ENCODE measurements at places on chromosomes 6 and 20.

DNA sequence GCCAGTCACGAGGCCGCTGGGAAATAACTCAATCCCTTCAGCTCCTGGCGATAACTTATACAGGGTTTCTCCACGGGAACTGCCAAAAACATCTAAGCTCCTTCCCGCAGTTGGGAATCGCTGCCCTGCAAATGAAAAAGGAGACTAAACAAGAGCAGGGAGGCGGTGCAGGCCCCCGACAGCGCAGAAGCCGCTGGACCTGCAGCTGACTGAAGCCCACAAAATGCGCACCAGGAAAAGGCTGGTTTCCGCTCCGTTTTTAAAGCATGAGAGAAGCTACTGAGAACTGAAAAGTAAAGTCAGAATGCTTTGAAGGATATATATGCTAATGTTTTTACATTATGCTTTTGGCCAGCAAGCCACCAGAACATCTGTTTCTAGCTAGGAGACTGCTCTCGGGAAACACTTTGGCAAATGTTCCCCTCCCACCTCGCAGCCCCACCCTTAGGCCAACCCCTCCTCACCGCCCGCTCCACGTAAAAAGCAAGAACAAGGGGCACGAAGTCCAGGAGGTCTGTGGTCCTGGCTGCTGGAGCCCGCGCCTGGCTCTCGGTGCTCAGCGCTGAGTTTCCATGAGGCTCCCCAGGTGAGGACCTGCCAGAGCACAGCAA, 90.5 kb downstream of the SOD2 start:
- H3K4me1 ChIP-seq: no peaks in the 10 kb centered on the region
- H3K27ac ChIP-seq: no peak overlapping the region
- H3K4me3 ChIP-seq: no peak overlapping the region

DNA sequence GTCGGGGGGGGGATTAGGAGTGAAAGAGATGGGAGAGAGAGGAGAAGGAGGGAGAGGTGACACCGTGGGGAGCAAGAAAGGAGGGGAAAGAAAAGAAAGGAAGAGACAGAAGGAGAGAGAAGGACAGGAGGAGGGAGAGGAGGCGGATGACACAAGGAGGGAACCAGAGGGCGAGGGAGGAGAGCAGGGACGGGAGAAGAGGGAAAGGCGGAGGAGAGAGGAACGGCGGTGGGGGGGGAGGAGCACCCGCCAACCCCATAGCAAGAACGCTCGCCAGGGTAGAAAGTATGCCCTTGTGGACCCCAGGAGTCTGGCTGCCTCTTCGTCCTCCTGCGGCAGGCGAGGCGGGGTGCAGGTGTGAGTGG, 4.5 kb upstream of the INSM1 start:
- H3K4me3 ChIP-seq: no peak overlapping the region
- H3K27ac ChIP-seq: no peak overlapping the region
- peaks cover 18% of the 10 kb centered on the region for H3K27me3 ChIP-seq
- DNase-seq: no peak
- peaks cover 20% of the 10 kb centered on the region for H3K4me1 ChIP-seq
- no peaks in the 10 kb centered on the region for H3K36me3 ChIP-seq

GRCh38 chr6:92380803-92381601, 1038.4 kb downstream of the EPHA7 start:
- no peak overlapping the region for H3K27ac ChIP-seq
- no peaks in the 10 kb centered on the region for H3K36me3 ChIP-seq
- no peak for DNase-seq
- no peaks in the 10 kb centered on the region for H3K27me3 ChIP-seq
- 0 out of 2 replicates have a peak, but pooled peaks cover 4% of the 10 kb centered on the region for H3K4me1 ChIP-seq

DNA sequence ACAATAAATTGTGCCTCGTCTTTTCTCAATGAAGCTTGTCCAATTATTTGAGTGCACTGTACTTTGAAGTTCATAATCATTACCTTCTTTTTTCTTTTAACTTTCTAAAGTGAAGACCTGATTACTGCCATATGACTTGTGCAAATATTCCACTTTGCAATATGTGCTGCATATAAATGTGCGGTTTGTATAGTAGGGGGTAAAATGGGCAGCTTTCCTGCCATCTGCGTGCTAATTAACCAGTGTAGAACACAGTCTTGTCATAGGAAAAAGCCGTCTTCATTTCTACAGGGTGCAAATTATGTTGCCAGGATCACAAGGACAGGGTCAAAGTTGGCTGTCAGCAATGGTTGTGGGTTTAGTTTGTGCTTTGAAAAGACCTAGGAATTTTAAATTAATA, 397.0 kb downstream of the NKAIN2 start:
- no peaks in the 10 kb centered on the region for H3K4me1 ChIP-seq
- DNase-seq: no peak
- H3K27ac ChIP-seq: no peak overlapping the region
- no peaks in the 10 kb centered on the region for H3K27me3 ChIP-seq
- no peaks in the 10 kb centered on the region for H3K36me3 ChIP-seq

DNA sequence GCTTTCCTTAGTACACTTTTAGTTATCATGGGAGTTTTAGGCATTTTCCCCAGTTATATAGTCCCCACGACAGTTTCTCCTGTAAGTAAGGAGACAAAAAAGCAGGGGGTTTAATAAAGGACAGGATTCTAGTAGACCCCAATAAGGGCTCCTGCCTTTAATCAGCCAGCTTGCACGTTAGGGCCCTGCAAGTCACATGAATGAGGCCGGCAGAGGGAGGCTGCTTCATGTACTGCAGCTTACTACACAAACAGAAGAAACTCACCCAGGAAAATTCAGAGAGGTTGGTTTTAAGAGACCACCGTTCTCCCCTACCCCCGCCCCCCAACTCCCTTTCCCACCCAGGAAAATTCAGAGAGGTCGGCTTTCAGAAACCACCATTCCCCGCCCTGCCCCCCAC, 229.7 kb upstream of the MOCS1 start:
- H3K36me3 ChIP-seq: no peaks in the 10 kb centered on the region
- no peaks in the 10 kb centered on the region for H3K27me3 ChIP-seq
- H3K4me1 ChIP-seq: no peaks in the 10 kb centered on the region
- no peak overlapping the region for H3K27ac ChIP-seq

DNA sequence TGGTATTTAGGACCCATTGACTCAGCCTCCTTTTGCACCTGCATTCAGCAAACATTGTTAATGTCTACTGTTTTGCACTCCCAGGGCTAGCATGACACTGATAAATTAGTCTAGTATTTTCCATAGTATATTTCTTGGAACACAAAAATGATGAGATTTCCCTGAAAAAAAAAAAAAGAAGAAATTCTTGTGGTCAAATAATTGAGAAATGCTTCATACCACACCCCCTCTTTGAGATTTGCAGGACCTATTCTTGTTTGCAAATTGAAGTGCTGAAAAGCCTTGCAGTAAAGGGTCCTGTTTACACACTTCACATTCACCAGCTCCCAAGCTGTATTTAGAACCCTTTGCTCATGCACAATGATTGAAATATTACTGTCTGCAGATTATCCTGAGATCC, 36.3 kb upstream of the CLIC5 start:
- H3K27me3 ChIP-seq: no peaks in the 10 kb centered on the region
- H3K4me1 ChIP-seq: no peaks in the 10 kb centered on the region
- no peak for DNase-seq
- H3K36me3 ChIP-seq: no peaks in the 10 kb centered on the region
- H3K27ac ChIP-seq: no peak overlapping the region

GRCh38 chr6:155010940-155011339, 15.8 kb downstream of the TIAM2 start:
- H3K4me3 ChIP-seq: no peak overlapping the region
- H3K27me3 ChIP-seq: no peaks in the 10 kb centered on the region
- DNase-seq: no peak
- H3K36me3 ChIP-seq: no peaks in the 10 kb centered on the region

DNA sequence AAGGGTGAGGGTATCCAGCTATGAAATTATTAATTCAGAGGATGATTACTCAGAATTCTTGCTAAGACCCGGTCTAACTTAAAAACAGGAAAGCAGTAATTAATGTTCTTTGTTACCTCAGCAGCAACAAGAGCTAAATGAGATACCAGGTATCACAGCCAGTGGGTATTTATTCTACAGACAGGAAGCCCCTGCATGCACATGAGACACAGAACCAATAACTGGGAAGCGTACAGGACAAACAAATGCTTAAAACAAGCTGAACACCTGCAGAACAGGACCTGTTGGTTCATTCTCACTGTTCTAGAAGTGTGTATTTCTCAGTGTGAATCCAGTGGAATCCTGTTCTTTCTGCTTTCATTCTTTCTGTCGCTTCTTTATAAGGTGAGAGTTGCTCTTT, 30.9 kb downstream of the SCML4 start:
- no peaks in the 10 kb centered on the region for H3K36me3 ChIP-seq
- H3K27ac ChIP-seq: no peak overlapping the region
- peaks cover 15% of the 10 kb centered on the region for H3K27me3 ChIP-seq
- no peak for DNase-seq
- H3K4me3 ChIP-seq: no peak overlapping the region

DNA sequence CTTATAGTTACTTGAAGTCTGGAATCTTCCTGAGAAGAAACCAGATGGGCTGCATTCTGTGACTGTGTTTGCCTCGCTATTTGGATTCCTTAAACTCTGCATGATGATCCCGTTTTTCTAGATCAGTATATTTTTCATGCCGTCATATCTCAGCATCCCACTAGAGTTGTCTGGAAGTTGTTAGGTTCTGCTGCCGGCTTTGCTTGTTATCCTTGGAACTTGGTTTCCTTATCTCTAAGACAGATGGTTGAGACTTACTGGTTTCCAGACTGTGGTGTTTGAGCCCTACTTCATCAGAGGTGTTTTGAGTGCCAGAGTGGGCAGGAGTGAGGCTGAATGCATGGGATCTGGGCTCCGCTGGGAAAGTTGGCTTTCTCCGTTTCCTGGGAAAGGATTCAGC, 50.3 kb downstream of the CDS2 start:
- H3K27me3 ChIP-seq: no peaks in the 10 kb centered on the region
- H3K27ac ChIP-seq: no peak overlapping the region
- H3K4me3 ChIP-seq: no peak overlapping the region
- DNase-seq: no peak
- peaks cover 36% of the 10 kb centered on the region for H3K4me1 ChIP-seq

GRCh38 chr6:122092366-122092765, 307.1 kb upstream of the HSF2 start:
- no peaks in the 10 kb centered on the region for H3K36me3 ChIP-seq
- no peak overlapping the region for H3K4me3 ChIP-seq
- no peak overlapping the region for H3K27ac ChIP-seq

GRCh38 chr20:54134445-54135220, 39.2 kb downstream of the CYP24A1 start:
- peaks cover 63% of the 10 kb centered on the region for H3K4me1 ChIP-seq
- H3K27me3 ChIP-seq: no peaks in the 10 kb centered on the region
- no peaks in the 10 kb centered on the region for H3K36me3 ChIP-seq
- peak overlapping the region; percentile 99 for H3K27ac ChIP-seq

- H3K4me1 ChIP-seq: peaks cover 16% of the 10 kb centered on the region
- no peak overlapping the region for H3K27ac ChIP-seq
- H3K36me3 ChIP-seq: peaks cover 8% of the 10 kb centered on the region
- H3K4me3 ChIP-seq: no peak overlapping the region
- no peaks in the 10 kb centered on the region for H3K27me3 ChIP-seq
These were observed 6.5 kb downstream of the ZNF322 start for GRCh38 chr6:26653007-26653406.

Data from HepG2 (cell line).